Fibroblast of the aortic adventitia (primary cell): ENCODE measurements at places on chromosomes 1 and 21. TPM values are rescaled to one million over a fixed set of nuclear protein-coding genes. Genes with fewer than 3 reads are reported as not detected.

Gene RNU1-2
- total RNA-seq: under 0.01 and 2,882 TPM in 2 replicates

Gene OR2T2
- total RNA-seq: not detected in 2 replicates

Gene RABGAP1L
- 39.9 and 154 TPM in 2 replicates for total RNA-seq

Gene EXTL1
- total RNA-seq: 0.18 and 0.74 TPM in 2 replicates

Gene RASSF5
- total RNA-seq: 4.1 and 6.6 TPM in 2 replicates

Gene HNRNPR
- 83.4 and 182 TPM in 2 replicates for total RNA-seq

Gene PHTF1
- 36.3 and 59.4 TPM in 2 replicates for total RNA-seq

Gene SFPQ
- 152 and 393 TPM in 2 replicates for total RNA-seq

Gene CACNA1S
- total RNA-seq: not detected in 2 replicates

Gene AADACL4
- total RNA-seq: not detected in 2 replicates

Gene RSPO1
- total RNA-seq: 0.49 TPM in 1 of 2 replicates, not detected in the other
